ENCODE measurements at places on chromosomes 1 and 21. TPM values are rescaled to one million over a fixed set of nuclear protein-coding genes. Genes with fewer than 3 reads are reported as not detected.

- H3K4me3 ChIP-seq = no peak overlapping the region
- H3K27me3 ChIP-seq = no peaks in the 10 kb centered on the region
- H3K27ac ChIP-seq = peak overlapping the region; percentile 12
- H3K36me3 ChIP-seq = no peaks in the 10 kb centered on the region
- no peak for DNase-seq
- H3K4me1 ChIP-seq = peaks cover 18% of the 10 kb centered on the region
Measured at GRCh38 chr1:87024936-87025540, 110.6 kb downstream of the HS2ST1 start.

DNA sequence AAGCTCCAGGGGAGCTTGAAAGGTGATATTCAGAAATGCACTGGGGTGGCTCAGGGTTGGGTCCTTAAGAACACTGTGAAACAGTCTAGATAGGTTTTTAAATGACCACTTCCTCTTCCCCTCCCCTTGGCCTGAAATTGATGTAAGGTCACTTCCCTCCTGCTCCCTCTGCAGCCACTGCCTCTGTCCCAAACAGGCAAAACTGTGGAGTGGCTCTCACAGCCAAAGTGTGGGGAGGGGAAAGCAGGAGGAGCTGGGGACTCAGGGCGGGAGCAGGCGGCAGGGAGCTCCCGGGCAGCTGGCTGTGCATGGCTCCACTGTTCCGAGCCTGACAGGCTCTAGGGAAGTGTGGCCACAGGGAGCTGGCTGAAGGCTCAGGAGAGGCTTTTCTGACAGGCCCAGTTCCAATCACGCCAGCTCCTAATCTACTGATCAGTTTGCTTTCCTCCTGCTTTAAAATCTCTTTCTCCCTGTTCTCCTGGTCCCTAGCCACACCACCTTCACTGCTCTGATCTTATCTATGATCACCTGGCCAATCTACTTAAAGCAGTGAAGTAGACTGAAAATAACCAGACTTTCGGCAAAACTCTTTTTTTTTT lies 5.1 kb upstream of the CSRP1 start:
- no peaks in the 10 kb centered on the region for H3K36me3 ChIP-seq
- DNase-seq = no peak
- no peaks in the 10 kb centered on the region for H3K27me3 ChIP-seq

GRCh38 chr1:54238353-54239034 lies 38.5 kb downstream of the MRPL37 start:
- DNase-seq = no peak
- H3K4me3 ChIP-seq = no peak overlapping the region
- H3K4me1 ChIP-seq = peaks cover 9% of the 10 kb centered on the region
- no peak overlapping the region for H3K27ac ChIP-seq
- peaks cover 2% of the 10 kb centered on the region for H3K36me3 ChIP-seq

DNA sequence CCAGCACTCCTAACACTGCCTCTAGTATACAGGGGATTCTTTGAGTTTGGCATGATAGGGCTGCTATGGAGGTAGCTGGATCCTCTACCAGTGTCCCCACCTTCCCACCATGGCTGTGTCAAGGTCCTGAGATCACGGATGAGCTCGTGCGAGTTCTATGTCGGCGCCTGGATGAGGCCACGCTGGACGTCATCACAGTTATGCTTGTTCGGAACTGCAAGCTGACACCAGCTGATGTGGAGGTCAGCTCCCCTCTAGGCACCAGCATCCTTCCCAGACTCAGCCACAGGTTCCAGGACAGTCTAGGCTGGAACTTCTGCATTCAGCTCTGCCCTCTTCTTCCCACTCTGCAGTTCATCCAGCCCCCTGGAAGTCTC lies 15.2 kb downstream of the HYI start:
- DNase-seq = no peak
- no peaks in the 10 kb centered on the region for H3K4me1 ChIP-seq
- H3K27ac ChIP-seq = no peak overlapping the region
- H3K27me3 ChIP-seq = no peaks in the 10 kb centered on the region

- H3K36me3 ChIP-seq = no peaks in the 10 kb centered on the region
- peak overlapping the region; percentile 84 for H3K27ac ChIP-seq
- peak overlapping the region; percentile 56 for H3K4me3 ChIP-seq
- H3K27me3 ChIP-seq = peaks cover 37% of the 10 kb centered on the region
- peak; percentile 42 for DNase-seq
Measured at GRCh38 chr1:29688471-29689365, 452.4 kb downstream of the PTPRU start.

GRCh38 chr1:159873530-159874143 lies 11.2 kb upstream of the VSIG8 start:
- no peak overlapping the region for H3K4me3 ChIP-seq
- no peak for DNase-seq
- H3K27me3 ChIP-seq = peaks cover 11% of the 10 kb centered on the region
- no peaks in the 10 kb centered on the region for H3K36me3 ChIP-seq
- H3K27ac ChIP-seq = no peak overlapping the region

PPIAL4G gene
- 0.14 TPM for total RNA-seq

KISS1 gene
- not detected for total RNA-seq

CLCNKB gene
- not detected for total RNA-seq

ASPM gene
- total RNA-seq = 53.4 TPM

USP48 gene
- 143 TPM for total RNA-seq

CFHR4 gene
- not detected for total RNA-seq
